ENCODE measurements at places on chromosomes 6 and 20.

GRCh38 chr6:148984531-148985056 lies 237.8 kb downstream of the UST start:
- DNase-seq = no peak

DNA sequence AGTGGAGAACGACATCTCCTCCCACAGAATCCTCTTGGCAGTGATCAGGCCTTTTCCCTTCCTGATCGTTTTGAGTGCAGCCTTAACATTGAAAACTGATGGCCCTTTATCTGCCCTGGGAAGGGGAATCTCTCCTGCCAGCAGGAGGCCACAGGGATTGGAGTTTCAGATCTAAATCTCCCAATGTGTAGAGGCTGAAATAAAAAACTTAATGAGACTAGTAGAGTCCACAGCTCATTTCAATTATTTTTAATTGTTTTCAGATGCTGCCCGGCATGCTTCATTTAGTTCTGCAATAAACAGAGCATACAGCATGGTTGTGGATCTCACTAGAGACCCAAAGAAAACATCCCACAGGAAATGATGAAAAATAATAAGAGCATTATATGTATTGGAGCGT lies 662.2 kb upstream of the HS3ST5 start:
- no peak for DNase-seq

DNA sequence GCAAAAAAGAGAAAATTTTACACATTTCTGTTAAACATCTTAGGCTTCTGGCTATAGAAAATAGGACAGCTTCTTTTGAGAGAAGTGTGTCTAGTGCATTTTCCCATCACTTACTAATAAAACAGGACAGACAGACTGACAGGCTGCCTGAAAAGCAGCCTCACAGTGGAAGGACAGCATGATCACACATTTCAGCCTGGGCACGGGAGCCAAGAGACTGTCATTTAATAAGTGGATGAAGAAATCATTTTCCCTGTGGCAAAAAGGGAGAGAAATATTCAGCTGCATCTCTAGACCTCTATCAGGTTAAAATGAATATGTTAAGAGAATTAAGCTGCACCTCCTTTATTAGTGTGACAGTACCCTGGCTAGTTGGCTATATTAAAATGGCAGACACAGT lies 960.5 kb downstream of the KIF16B start:
- no peak for DNase-seq

DNA sequence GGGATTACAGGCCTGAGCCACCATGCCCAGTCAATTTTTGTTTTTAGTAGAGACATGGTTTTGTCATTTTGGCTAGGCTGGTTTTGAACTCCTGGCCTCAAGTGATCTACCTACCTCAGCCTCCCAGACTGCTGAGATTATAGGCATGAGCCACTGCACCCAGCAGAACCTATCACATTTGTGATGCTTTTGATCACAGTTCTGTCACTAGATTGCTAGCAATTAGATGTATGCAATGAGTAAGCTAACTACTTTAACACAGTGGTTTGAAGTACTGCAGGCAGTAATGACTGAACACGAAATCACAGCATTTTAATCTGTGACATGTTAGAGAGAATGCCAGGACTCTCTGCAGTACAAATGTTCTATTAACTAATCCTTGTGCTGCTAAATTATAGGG lies 19.6 kb upstream of the SAMHD1 start:
- no peak for DNase-seq

GRCh38 chr6:91098006-91098405 lies 511.1 kb upstream of the MAP3K7 start:
- no peak for DNase-seq

GRCh38 chr6:170087941-170088581 lies 202.8 kb downstream of the DLL1 start:
- DNase-seq = peak; percentile 69

GRCh38 chr6:137102851-137103492 lies 58.2 kb upstream of the IL20RA start:
- peak; percentile 29 for DNase-seq

DNA sequence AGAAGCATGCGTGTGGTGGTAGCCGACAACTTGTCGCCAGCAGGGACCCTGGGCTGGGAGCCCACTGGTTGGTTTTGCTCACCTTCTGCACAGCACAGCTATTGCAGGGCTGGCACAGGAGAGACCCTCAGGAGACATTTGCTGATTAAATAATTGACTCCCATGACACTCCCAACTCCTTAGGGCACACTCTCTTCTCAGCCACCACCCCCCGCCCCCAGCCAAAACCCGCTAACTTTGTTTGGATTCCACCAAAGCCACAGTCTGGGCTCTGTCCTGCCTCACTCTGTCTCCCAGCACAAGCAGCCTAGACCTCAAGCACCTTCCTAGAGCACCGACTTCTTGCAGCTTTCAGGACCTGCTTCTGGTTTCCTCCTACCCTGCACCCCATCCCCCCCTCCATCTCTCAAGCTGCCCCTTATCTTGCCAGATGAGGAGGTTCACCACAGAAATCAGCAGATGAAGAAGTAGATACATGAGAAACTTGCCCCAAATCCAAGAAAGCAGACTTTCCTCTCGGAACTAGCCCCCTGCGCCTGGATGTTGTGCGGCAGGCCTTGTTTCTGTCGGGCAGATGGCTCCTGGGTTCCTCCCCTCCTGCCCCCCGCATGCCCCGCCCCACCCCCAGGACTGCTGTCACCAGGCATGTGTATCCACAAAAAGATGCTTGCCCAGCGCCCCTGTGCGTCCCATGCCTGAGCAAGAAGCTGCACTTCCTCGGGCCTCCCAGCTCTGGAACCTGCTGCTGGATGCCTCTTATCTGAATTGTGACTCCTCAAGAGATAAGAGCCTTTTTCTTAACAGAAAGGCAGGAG lies 35.0 kb upstream of the CD93 start:
- no peak for DNase-seq

Measured in suppressor macrophage treated with lipopolysaccharide for 4 hours (primary cell).